ENCODE measurements at places on chromosomes 12 and 14.

GRCh38 chr14:29030970-29031369, 264.4 kb downstream of the FOXG1 start:
- DNase-seq: no peak

- no peak for DNase-seq
Observed at GRCh38 chr12:95085612-95086011, 12.2 kb upstream of the NR2C1 start.

DNA sequence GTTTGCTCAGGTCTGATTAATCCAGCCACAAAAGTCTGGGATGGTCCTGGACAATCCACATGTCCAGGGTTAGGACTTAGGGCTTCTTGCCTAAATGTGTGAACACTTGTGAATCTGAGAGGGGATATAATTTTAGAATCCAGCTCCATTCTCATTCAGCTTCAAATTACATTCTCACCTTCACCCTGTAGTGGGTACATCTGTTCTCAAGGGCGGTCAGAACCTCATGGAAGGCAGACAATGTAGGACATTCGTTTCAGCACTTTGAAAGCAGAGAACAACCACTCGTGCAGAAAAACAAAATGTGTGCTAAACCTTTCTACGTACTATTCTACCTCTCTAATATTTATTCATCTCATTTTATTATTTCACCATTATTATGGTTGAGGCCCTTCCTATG, 1.2 kb downstream of the TMEM229B start:
- DNase-seq: no peak

- DNase-seq: no peak
Observed at GRCh38 chr12:83477696-83478095, 791.0 kb downstream of the TMTC2 start.

- DNase-seq: no peak
Observed at GRCh38 chr14:73794146-73794545, 57.5 kb upstream of the PTGR2 start.
